NCI-H774 (cell line): ENCODE measurements at places on chromosomes 5 and 9.

GRCh38 chr9:85430659-85431338 is 311.0 kb downstream of the AGTPBP1 start:
- no peak for DNase-seq

DNA sequence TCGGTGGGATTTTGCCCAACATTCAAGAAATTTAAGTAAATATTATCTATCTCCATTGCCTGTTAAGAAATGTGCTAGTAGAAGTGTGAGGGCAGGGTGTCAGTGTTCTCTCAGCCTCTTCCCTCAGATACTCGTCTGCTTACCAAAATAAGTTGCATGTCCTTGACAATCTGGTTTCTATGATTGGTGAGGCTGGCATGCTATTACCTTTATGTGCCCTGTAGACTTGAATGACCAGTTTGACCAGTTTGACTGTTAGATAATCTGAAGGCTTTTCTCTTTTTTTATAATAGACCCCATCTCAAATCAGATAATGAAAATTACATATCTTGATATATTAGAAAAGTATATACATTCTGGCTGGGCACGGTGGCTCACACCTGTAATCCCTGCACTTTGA is 348 bp downstream of the CATSPER3 start:
- DNase-seq, result no peak

DNA sequence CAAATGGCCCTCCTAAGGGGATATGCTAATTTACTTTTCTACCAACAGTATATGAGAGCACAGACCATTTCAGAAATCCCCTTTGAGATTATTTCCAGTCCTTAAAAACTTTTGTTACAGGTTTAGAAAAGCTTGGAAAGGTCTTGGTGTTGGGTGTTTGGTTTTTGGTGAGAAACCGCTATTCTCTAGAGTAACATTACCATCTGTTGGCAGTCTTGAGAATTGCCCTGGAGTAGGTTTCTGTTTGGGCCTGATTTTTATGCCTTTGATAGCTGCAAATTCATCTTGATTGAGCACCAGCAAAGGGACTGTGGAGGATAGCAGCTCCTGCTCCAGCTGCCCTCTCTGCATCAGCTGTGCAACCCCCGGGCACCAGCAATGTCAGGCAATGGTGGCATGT is 8.0 kb downstream of the NUDT2 start:
- DNase-seq, result no peak

GRCh38 chr5:179065703-179066102 is 5.5 kb downstream of the ZNF354C start:
- DNase-seq, result no peak

DNA sequence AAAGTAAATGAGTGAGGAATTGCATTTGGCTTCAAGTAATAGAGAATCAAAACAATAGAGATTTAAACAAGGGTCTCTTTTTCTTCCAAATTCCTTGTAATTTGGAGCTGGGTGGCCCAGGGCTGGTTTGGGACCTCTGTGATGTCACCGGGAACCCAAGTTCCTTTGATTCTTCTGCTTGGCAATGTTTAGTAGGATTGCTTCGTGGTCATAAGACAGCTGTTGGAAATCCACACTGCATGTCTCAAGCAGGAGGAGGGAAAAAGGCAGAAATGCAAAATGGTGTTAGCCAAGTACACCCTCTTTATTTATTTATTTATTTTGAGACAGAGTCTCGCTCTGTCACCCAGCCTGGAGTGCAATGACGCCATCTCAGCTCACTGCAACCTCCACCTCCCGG is 72.6 kb upstream of the IL12B start:
- DNase-seq, result no peak

DNA sequence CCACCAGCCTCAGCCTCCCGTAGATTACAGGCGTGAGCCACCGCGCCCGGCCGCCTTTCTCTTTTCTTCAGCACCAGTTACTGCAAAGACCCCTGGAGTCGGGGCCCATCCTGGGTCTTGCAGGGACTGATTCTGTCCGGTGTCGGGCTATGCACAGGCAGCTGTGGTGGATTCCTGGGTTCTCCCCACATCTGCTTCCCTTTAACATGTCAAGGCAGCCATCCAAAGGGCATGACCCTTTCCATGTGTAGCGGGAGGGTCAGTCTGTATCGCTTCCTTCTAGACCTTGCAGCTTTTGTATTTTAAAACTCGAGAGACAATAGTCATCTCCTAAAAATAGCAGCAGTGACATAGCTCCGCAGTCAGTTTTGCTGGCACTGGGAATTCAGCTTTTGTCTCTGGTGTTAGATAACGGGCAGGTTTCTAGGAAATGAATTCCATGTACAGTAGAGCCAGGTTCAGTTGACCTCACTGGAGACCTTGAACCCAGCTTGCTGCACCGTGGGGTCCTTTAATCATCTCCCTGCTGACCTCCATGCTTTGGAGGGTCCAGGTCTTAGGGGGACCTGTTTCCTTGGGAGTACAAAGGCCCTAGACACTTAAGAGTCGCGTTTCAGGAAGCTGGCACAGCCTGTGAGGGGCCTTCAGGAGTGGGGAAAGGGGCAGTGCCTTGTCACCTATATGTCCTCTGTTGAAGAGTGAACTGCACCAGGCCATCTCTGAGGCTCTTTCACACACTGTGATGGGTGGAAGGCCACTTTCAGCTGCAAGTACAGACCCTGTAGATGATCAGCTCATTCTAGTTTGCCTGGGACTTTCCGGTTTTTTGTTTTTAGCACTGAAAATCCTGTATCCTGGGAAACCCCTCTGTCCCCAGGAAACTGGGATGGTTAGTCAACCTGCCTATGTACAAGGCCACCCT is 13.8 kb downstream of the ANKRD33B start:
- no peak for DNase-seq

- no peak for DNase-seq
Observed at GRCh38 chr5:124652514-124652819, 94.0 kb downstream of the ZNF608 start.

DNA sequence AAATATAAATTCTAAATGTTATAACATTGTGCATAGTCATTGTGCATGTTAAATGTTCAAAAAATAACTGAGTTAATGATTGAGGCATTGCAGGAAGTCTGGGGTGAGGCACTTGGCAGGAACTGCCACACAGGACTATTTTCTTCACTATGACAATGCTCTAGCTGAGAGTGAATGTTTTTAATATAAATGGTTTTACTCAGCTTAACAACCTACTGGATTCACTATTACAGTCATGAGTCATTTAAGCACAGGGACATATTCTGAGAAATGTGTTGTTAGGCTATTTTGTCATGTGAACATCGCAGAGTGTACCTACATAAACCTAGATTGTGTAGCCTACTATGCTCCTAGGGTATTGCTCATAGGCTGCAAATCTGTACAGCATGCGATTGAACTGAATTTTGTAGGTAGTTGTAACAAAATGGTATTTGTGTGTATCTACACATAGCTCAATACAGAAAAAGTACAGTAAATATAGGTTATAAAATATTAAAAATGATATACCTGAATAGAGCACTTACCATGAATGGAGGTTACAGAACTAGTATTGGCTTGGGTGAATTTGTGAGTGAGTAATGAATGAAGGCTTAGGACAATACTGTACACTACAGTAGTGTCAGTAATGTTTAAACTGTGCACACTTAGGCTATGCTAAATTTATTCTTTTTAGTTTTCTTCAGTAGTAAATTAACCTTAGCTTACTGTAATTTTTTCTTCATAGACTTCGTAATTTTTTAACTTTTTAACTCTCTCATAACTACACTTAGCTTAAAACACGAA is 346.1 kb upstream of the PTGER4 start:
- DNase-seq, result no peak

DNA sequence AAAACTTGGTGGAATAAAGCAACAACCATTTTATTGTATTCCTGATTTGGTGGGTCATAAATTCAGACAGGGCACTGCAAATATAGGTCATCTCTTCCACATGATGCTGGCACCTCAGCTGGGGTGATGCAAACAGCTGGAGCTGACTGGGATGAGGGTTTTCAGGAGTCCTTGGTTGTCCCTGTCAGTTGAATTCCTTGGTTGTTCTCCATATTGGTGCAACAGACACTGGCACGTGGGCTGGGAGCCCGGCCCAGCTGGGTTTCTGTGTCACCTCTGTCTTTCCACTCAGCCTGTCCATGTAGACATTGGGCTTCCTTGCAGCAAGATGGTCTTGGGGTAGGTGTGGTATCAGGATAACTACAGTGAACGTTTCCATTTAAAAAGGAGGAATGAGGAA is 518.0 kb upstream of the MEF2C start:
- DNase-seq, result no peak

GRCh38 chr9:114497727-114498382 is 7.4 kb downstream of the WHRN start:
- DNase-seq, result no peak

- no peak for DNase-seq
Observed at GRCh38 chr5:174654442-174654841, 69.9 kb upstream of the MSX2 start.

DNA sequence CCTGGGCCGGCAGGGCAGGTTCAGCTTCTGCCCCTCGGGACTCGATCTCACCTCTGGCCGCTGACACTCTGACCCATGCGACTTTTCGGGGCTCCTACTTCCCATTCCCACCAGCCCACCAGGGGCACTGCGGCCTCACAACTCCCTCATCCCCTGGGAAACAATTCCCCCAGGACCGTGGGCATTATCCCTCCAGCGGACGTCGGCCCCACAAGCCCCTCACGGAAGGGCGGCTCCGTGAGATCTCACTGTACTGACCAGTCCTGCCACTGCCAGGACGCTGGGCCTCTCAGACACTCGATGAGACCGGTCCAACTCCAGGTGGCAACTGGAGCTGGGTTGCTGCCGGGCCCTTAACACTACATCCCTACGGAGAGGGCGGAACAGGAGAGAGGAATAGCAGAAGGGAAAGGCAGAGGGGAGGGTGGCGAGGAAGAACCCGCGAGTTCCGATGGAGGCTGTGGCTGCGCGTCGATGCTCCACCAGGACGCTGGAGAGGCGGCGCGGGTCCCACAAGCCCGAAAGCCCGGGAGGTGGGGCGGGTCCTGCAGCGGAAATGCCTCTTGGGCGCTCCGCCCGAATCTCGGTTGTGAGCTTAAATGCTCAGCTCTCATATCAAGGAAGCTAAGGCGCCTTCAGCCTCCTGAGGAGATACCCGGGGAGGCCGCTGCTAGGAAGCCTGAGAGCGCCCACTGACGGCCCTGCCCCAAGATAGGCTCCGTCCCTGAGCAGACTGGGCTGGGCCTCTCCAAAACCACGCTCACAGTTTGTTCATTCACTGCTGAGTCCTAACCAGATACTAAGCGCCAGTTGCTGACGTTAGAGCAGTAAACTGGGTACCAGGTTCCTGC is 36.3 kb downstream of the VCP start:
- DNase-seq, result no peak

GRCh38 chr5:53416144-53416738 is 64.2 kb upstream of the FST start:
- DNase-seq, result no peak

- no peak for DNase-seq
Observed at GRCh38 chr5:4230786-4231641, 635.4 kb downstream of the IRX1 start.

DNA sequence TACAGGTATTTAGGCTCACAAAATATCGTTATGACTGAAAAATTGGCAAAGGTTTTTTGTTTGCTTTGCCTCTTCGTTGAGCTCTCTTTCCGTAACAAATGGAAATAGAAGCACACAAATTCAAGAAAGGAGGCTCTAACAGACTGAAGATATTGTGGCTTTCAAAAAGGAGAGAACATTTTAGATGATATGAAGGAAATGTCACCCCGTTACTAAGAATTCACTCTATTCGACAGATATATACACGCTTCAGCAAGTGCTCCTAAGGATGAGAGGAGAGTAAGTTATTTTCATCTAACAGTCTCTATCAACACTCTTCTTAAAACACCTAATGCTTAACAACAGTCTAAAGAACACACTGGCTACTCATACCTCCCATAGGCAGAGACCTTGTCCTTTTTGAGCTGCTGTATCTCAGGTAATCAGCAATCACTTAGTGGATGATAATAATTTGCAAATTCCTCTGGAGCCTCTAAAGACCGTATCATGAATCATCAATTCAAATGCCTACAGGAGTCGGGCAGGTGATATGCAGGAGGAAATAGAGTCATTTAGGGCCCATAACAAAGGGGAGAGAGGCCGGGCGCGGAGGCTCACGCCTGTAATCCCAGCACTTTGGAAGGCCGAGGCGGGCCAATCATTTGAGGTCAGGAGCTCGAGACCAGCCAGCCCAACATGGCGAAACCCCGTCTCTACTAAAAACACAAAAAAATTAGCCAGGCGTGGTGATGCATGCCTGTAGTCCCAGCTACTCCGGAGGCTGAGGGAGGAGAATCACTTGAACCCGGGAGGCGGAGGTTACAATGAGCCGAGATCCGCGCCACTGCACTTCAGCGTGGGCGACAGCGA is 1.4 kb upstream of the HSDL2 start:
- DNase-seq, result no peak

DNA sequence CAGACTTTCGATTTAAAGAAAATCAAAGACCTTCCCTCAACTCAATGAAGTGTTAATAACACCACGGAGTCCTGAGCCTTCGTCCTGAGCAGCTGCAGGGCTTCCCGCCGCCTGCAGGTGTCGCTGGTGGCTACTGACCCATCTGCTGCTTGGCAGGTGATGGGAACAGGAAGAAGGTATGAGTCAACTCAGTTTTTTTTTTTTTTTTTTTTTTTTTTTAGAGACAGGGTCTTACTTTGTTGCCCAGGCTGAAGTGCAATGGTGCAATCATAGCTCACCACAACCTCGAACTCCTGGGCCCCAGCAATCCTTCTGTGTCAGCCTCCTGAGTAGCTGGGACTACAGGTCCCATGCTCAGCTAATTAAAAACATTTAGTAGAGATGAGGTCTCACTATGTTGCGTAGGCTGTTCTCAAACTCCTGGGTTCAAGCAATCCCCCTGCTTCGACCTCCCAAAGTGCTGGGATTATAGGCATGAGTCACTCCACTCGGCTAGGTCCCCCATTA is 185.7 kb upstream of the IL12B start:
- DNase-seq, result peak; percentile 16

GRCh38 chr9:14560194-14560593 is 133.0 kb downstream of the ZDHHC21 start:
- no peak for DNase-seq

DNA sequence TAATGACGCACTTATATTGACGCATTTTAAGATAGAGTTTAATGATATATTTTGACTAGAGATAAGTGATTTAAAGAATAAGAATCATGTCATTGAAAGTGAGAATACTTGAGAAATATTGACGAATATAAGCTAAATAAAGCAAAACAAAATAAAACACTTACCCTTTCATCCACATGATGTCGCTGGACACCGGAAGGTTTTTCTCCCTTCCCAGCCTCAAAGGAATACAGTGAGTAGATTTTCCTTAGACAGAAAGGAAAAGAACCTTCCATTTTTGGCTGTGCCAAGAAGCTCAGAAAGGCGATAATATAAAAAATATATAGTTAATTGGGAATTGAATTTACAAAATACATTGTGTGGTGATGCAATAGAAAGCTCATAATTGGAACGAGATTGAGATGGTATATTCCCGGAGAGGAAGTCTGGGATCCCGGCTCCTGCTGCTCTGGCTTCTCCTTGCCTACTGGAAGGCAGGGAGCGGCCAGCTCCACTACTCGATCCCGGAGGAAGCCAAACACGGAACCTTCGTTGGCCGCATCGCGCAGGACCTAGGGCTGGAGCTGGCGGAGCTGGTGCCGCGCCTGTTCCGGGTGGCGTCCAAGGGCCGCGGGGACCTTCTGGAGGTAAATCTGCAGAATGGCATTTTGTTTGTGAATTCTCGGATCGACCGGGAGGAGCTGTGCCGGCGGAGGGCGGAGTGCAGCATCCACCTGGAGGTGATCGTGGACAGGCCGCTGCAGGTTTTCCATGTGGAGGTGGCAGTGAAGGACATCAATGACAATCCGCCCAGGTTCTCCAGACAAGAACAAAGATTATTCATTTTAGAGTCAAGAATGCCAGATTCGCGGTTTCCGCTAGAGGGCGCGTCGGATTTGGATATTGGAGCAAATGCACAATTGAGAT is at the start of gene PCDHA5:
TSS of gene PCDHA5 (plus strand) at position 239 of the 906 bp plus-strand sequence.
- DNase-seq, result no peak

GRCh38 chr5:5738797-5739489 is 316.5 kb downstream of the ICE1 start:
- DNase-seq, result no peak
